ENCODE measurements at places on chromosomes 5 and 9. TPM values are rescaled to one million over a fixed set of nuclear protein-coding genes. Genes with fewer than 3 reads are reported as not detected.
A peak's percentile ranks its signal among the peaks of the same experiment; 100 is the strongest.

The FOXD4 gene
- total RNA-seq: not detected

The GRXCR2 gene
- not detected for total RNA-seq

The SOHLH1 gene
- total RNA-seq: not detected

DNA sequence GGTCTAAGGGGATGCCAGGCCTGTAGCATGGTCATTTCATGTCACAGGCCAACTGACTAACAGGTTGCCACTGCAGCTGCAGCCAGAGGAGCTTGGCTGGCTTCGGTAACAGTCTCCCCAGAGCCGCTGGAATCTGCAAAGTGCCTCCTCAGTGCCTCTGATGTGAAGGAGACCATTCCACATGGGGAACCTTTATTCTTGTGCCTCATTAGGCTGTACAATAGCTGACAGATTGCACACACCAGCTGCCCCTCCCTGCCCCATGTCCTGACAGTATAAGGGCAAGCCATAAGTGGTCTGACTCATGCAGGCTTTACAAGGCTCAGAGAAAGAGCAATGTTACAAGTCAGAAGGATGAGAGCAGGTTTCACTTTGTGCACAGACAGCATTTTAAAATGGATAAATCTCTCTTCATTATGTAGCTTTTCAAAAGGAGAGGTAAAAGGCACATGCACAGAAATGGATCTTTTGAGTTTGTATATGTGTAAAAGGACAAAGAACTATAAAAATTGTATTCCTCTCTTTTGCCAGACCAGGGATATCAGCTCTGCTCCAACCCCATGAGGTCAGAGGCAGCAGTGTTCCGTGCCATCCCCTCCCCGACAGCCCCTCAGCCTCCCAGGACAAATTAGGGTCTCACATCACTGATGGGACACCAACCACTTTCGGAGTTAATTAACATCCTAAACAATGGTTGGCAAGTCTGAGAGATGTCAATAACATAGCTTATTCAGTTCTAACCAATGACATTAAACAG, 467.8 kb downstream of the TMEM232 start:
- no peak for DNase-seq

DNA sequence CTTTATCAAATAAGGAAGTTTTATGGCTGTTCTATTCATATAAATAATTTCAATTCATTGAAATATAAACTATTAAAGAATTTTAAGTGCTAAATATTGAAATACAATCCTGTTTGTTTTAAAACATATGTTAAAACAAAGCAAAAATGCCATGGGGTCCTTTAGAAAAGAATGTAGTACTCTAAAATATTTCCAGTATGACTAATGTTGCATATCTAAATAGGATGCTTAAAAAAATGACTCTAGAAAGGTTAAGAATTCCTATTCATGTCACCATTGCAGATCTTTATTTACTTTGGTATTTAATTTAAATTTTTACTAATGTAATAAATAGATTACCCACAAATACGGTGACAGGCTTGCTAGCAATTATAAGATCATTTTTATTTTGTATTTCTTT, 132.3 kb downstream of the ZNF608 start:
- no peak for DNase-seq

- DNase-seq: no peak
These were observed 42.3 kb downstream of the ZFAND5 start for GRCh38 chr9:72322678-72323077.

DNA sequence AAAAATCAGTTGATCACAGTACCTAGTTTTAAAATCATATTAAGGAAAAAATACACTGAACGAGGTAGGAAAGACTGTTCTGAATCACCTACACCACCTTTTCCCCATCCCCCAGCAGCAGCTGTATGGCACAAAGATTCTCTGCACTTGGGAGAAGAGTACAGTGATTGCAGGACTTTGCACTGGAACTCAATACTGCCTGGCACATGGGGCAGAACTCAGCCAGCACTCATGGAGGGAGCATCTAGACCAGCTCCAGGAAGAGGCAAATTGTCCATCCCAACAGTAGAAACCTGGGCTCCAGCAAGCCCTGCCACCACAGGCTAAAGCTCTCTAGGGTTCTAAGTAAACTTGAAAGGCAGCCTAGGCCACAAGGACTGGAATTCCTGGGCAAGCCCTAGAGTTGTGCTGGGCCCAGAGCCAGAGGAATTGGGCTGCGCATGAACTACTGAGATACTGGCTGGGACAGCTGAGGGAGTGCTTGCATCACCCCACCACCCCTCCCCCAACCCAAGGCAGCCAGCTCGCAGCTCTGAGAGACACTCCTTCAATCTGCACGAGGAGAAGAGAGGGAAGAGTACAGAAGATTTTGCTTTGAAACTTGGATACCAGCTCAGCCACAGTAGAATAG, 654.4 kb upstream of the CDH6 start:
- peak; percentile 6 for DNase-seq

DNA sequence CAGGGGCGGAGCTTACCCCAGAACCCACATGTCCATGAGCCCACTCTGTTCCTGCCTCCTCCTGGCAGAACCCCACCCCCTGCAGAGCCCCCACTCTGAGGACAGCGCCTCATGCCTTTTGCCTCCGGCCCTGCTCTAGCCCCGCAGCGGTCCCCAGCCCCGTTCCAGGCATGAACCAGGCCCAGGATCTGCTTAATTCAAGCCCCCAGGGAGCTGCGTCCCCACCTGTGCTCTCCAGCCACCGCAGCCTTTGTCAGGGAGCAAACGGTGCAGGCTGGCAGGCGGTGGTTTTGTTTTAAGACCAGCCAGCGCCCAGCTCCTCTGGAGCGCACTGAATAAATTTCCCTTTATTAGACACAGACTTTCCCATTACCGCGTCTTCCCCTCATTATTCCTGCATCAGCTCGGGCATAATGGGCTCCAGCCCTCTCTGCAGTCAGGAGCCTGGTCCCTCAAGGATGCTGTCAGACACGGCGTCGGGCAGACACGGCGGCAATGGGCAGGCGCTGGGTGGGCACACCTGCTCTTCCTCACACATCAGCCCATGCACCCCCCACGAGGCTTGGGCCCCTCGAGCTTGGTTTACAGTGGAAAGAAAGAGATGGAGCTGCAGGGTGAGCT, 137.6 kb downstream of the OLFM1 start:
- no peak for DNase-seq

GRCh38 chr9:97710356-97711222, 13.4 kb upstream of the XPA start:
- peak; percentile 48 for DNase-seq

DNA sequence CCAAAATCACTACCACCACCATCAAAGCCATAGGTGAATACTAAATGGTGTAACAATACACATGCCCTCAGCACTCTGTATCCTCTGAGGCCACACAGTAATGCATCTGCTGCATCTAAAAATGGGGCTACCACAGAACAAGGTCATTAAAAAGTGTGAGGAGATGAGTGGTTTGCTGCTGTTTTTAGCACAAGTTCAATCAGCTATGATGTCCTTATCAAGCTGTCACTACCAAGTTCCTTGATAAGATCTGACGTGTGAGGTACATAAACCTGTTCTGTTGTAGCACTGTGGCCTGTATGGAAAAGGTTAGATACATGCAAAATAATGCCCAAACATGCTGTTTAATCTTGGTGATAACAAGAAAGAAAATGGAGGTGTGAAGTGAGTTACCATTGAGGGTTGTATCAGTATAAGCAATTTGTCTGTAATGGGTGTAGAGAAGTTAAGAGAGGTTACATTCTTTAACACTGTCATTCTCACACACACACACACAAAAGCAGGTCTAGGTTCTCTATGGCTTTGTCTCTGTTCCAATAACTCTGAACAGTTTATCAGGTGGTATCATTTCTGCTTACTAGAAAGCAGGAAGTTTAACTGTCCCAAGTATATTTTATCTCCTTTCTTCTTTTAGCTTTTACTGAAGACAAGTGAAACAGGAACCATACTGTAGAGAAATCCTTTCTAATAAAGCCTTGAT, 252.9 kb downstream of the CWC27 start:
- DNase-seq: no peak

- DNase-seq: no peak
These were observed 58.4 kb downstream of the TTC39B start for GRCh38 chr9:15248621-15249020.

- no peak for DNase-seq
These were observed 47.2 kb upstream of the TTC23L start for GRCh38 chr5:34791761-34792244.
